Glutamatergic neuron (in vitro differentiated cells): ENCODE measurements at places on chromosomes 12 and 14. TPM values are rescaled to one million over a fixed set of nuclear protein-coding genes. Genes with fewer than 3 reads are reported as not detected.

- peaks cover 2% of the 10 kb centered on the region for H3K27me3 ChIP-seq
- H3K4me1 ChIP-seq, result peaks cover 32% of the 10 kb centered on the region
- no peaks in the 10 kb centered on the region for H3K36me3 ChIP-seq
- DNase-seq, result peak; percentile 55
Observed at GRCh38 chr14:31934767-31935266, 142.3 kb upstream of the ARHGAP5 start.

GRCh38 chr14:33707716-33708115 lies 243.2 kb downstream of the EGLN3 start:
- peaks cover 16% of the 10 kb centered on the region for H3K4me1 ChIP-seq
- H3K27ac ChIP-seq, result peak overlapping the region; percentile 46
- no peaks in the 10 kb centered on the region for H3K36me3 ChIP-seq
- no peak overlapping the region for H3K4me3 ChIP-seq
- no peak for DNase-seq

DNA sequence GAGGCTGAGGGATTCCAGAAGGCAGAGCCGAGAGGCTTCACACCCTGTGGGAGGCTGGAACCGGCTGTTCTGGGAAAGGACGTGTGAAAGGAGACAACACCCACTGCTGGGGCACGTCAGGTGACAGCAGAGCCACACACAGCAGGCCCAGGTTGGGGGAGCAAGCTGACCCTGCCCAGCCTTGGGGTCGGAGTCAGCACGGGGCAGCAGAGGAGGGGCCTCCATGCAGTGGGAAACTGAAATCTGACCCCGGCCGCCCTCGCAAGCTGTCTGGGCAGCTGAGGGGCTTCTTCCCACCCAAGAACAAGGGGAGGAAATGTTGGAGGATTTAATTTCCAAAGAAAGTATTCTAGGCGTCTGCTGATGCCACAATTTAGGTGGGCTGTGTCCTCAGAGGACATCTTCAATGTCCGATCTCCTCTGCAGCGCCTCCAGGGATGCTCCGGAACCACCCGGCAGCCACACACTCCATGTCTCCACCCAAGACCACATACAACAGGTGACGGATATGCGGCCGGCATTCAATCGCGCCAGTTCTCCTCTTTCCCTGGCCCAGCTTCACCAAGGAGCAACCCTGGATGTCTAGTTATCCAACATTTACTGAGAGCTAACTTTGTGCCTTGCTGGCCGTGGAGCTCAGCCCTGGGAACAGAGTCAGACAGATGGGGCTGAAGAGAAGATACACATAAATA lies 30.7 kb downstream of the SNRNP35 start:
- no peak overlapping the region for H3K27ac ChIP-seq
- H3K36me3 ChIP-seq, result no peaks in the 10 kb centered on the region
- no peak overlapping the region for H3K4me3 ChIP-seq
- peaks cover 4% of the 10 kb centered on the region for H3K27me3 ChIP-seq
- H3K4me1 ChIP-seq, result peaks cover 13% of the 10 kb centered on the region

DNA sequence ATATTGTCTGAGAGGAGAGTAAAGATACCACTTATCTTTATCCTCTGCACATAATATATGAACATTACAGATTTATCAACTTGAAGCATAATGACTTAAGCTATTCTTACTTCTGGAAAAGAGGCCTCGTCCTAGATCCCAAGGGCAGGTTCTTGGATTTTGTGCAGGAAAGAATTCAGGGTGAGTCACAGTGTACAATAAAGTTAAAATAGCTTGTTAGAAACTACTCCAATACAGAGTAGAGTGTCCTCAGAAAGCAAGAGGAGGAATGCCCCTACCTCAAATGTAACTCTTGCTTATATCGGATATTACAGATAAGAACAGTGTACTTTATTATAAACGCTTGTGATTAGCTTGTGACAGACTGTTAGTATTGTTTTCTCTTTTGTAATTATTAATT lies 41.9 kb upstream of the ABCC9 start:
- no peak for DNase-seq
- no peak overlapping the region for H3K27ac ChIP-seq
- no peaks in the 10 kb centered on the region for H3K27me3 ChIP-seq
- H3K36me3 ChIP-seq, result no peaks in the 10 kb centered on the region
- no peaks in the 10 kb centered on the region for H3K4me1 ChIP-seq
- H3K4me3 ChIP-seq, result no peak overlapping the region

DNA sequence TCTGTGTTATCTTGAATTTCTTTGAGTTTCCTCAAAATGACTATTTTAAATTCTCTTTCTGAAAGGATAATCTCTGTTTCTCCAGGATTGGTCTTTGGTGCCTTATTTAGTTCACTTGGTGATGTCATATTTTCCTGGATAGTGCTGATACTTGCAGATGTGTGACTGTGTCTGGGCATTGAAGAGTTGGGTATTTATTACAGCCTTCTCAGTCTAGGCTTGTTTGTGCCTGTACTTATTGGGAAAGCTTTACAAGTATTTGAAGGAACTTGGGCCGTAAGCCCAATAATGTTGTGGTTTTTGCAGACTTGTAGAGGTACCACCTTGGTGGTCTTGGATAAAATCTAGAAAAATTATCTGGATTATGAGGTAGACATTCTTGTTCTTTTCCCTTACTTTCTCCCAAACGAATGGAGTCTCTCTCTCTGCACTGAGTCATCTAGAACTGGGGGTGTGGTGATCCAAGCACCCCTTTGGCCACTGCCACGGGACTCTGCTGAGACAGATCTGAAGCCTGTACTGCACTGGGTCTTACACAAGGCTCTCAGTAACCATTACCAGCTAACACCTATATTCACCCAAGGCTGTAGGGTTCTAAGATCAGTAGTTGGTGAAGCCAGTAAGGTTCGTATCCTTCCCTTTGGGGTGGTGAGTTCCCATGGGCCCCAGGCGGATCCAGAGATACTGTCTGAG lies 703.7 kb upstream of the MGAT4C start:
- no peaks in the 10 kb centered on the region for H3K27me3 ChIP-seq
- no peak overlapping the region for H3K4me3 ChIP-seq
- no peak for DNase-seq
- no peak overlapping the region for H3K27ac ChIP-seq
- no peaks in the 10 kb centered on the region for H3K36me3 ChIP-seq
- H3K4me1 ChIP-seq, result no peaks in the 10 kb centered on the region

DNA sequence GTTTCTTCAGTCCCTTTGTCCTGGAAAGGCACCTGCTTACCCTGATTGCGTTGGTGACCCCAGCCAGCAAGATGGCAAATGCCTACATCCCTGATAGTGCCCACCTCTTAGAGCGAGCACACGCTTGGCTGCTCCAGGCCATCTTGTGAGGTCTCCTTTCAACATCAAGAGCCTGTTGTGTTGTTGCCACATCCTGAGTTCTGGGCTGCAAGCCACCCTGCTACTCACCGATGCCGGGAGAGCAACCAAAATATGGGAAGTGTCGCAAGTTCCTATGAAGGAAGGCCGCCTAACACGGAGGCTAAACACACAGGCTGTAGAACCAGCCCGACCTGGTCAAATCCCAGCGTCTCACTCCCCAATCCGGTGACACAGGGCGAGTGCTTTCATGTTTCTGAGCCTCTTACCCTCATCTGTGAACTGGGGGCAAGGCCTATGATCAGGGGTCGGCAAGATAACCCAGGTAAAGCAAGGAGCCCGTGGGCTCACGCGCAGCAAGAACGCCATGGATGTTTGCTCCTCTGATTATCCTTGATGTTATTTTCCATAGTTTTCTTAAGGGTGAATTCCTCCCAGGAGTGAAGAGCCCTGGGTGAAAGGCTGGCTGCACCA lies 98.4 kb downstream of the LGMN start:
- no peak for DNase-seq
- H3K4me3 ChIP-seq, result no peak overlapping the region
- H3K4me1 ChIP-seq, result no peaks in the 10 kb centered on the region
- H3K27ac ChIP-seq, result no peak overlapping the region
- peaks cover 5% of the 10 kb centered on the region for H3K36me3 ChIP-seq

The KRT73 gene
- total RNA-seq, result not detected

The CHGA gene
- total RNA-seq, result 663 TPM

The SMCO3 gene
- total RNA-seq, result not detected
